OCI-M1 (cell line): ENCODE measurements at places on chromosomes 12 and 14.

DNA sequence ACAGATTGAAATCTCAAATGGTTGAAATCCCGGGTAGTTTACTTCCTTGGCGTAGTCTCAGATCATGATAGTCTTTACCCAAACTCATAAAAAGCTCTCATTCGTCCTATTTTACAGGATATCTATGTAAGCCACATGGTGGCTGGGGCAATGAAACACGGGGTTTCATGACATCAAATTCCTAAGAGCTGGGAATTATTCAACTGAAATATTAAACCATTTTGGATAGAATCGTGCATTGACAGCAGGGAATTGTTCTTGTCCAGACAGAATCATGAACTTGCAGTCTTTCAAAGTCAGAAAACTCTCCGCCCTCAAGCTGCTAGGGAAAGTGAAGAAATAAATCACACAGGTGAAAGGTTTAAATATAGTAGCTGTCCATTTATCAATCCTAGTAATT, 33.2 kb upstream of the PRKAB1 start:
- no peak for DNase-seq

DNA sequence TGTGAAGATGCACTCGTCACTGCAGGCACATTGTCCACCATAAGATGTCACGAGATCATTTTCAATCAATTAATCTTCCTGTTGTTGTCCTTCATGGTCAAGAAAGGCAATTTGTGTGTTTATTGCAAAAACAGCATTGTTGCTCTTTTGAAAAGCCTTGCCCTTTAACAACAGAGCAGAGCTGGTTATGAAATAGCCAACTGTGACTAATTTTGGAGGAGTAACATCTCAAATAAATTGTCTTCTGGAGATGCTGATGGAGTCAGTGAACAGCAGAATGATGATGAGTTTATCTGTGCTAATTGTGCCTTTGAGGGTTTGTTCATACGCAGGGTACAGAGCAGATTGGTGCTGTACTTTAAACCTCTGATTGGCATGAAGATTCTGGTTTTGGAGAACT, 88.3 kb upstream of the E2F7 start:
- DNase-seq, result no peak

DNA sequence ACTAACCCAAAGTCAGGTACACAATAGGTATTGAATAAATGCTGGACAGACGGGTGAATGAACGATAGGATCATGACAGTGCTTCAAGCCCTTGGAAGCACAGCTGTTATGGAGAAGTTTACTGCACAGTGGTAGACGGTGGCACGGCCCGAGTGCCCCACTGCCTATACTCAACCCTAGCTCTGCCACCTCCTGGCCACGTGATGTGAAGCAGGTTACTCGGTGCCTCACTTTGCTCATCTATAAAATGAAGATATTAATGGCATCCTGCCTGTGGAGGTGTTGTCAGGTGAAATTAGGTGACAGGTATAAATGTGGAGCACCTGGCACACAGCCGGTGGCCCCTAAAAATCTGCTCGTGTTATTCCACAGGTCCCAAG, 5.8 kb downstream of the ASB2 start:
- DNase-seq, result peak; percentile 22

DNA sequence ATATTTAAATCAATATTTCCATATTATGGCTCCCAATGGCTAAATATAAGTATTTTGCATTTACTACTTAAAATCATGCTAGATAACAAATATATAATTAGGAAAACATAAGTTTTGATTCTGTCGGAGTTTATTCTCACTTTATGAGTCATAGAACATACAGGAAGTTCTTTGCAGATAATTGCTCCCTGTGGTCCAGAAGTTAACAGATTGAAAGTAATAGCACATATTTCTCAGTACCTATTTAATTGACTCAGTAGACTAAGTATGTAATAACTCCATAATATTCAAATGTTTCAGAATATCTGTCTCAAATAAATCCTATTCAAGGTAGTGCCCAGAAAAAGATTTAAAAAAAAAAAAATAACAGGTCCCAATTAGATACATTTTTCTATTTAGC, 806.0 kb upstream of the ATXN7L3B start:
- DNase-seq, result no peak

DNA sequence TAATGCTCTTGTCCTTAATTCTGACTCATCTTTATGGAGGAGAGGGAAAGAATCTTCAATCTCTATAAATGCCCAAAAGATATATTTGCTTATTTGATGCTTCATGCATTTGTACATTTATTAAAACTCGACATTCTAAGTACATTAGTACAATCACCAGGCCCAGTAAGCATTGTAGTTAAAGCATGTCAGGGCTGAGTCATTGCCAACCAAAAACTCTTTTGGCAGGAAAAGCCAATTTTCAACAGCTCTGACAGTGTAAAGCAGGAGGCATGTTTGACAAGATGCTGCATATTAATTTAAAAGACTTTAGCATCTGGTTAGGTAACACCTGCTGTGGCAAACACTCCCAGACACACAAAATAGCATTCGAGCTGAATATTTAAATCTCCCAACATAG, 290.9 kb downstream of the PPFIA2 start:
- no peak for DNase-seq

DNA sequence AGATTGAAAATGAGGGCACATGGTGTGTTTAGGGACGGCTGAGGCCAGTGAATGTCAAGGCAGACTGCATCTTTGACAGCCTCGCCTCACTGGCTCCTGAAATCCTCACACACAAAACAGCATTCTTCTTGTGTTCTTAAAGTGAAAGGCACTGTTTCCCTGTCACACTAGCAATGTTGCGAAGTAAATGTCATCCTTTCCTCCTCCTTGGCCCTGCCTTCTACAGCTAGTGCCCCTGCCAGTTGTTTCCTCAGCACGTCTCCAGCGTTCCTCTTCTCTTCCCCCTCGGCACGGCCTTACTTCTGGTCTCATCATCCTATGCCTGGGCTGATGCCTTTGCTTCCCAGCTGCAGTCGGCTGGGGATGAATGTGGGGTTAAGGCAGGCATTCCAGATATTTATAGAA, 129.4 kb upstream of the DNM1L start:
- DNase-seq, result no peak

DNA sequence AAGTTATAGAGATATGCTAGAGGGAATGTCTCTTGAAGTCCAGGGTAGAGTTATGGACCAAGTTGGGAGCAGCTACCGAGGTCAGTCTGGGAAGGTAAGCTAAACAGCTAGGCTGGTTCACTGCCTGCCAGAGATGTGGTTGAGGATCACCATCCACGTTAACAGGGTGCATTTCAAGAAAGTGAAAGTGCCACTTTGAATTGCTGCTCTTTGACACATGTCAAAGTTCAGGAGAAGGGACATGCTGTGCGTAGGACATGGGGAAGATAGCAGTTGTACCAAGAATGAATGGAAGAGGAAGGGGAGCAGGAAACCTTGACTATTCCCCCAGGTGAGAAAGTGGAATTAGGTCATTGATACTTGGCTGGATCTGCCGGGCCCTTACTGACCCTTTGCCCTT, 49.5 kb downstream of the MAX start:
- DNase-seq, result no peak

- no peak for DNase-seq
These were observed 167.5 kb downstream of the PPM1H start for GRCh38 chr12:62767496-62767895.

GRCh38 chr12:43728698-43729097, 29.9 kb downstream of the PUS7L start:
- no peak for DNase-seq

DNA sequence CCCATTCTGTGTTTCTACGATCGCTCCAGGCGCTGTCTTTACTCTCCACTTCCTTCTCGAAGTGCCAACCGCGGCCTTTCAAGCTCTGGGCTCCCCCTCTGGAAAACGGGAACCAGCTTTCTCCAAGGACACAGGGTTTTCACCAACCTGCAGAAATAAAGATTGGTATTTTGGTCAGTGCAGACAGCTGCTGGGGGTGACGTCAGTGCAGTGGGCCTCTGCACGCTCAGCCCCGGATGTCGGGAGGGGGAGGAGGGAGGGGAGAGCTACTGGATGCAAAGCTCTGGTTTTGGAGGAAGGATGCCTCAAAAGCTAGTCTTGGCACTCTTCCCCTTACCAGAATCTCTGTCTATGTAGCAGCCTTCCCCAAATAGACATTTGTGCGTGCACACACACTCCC, 19.9 kb downstream of the HRK start:
- DNase-seq, result peak; percentile 37

GRCh38 chr12:114894076-114894475, 210.1 kb upstream of the TBX3 start:
- no peak for DNase-seq

DNA sequence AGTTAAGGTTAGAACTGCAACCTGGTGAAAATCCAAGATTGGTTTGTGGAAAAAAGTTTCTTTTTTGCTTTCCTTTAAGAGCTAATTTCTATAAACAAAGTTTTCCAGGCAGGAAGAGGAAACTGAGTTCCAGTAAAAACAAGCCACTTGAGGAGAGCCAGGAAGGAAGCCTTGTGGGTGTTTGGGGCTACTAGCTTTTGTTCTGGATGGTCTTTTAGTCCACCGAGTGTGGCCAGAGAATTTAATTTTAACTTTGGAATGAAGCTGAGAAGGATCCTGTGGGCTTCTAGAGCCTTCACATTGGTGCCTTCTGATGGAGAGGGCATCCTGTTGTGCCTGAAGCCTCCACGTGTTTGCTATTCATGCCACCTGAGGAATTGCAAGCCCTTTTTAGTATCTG, 327.9 kb downstream of the C12orf75 start:
- DNase-seq, result no peak

- DNase-seq, result no peak
These were observed 3.4 kb downstream of the PHC1 start for GRCh38 chr12:8917751-8918150.

DNA sequence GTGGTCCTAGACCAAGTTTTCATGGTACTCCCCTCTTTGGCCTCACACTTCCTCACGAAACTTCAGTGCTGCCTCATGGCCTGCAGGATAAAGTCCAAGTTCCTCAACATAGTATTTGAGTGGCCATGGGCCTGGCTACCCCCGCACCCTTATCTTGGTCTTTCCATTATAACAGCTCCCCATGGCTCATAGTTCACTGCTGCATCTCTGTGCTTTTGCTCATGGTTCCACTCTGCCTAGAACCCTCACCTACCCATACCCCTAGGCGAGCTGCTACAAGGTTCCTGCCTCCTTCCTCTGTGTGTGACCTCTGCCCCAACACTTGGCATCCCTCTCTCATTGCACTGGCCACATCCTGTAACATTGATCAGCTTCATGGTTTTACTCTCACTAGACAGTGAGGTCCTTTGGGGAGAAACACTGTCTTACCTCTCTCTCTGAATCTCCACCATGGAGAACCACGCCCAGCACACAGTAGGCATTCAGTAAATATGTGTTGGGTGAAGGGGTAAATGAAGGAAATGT, 158.9 kb downstream of the GPR65 start:
- no peak for DNase-seq

- no peak for DNase-seq
These were observed 40.5 kb downstream of the DLK1 start for GRCh38 chr14:100767003-100767787.

GRCh38 chr12:122282061-122282460, 15.8 kb upstream of the VPS33A start:
- DNase-seq, result no peak

- DNase-seq, result no peak
These were observed 164.7 kb upstream of the CCND2 start for GRCh38 chr12:4108803-4109345.

DNA sequence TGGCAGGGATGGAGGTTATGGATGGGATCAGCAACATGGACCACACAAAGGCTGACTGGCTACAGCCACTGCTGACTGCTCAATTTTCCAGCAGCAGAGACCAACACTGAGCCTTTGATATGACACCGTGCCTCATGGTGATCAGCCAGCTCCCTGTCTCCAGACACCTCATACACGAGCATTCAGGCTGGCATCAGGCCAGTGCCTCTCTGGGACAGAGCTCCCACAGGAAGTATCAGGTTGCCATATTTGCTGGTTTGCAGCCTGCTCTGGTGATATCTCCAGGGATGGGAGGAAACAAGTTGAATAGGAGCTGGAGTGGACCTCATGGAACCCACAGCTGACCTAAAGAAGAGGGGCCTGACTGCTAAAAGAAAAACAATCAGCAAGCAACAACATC, 471.2 kb upstream of the ATXN7L3B start:
- DNase-seq, result no peak

DNA sequence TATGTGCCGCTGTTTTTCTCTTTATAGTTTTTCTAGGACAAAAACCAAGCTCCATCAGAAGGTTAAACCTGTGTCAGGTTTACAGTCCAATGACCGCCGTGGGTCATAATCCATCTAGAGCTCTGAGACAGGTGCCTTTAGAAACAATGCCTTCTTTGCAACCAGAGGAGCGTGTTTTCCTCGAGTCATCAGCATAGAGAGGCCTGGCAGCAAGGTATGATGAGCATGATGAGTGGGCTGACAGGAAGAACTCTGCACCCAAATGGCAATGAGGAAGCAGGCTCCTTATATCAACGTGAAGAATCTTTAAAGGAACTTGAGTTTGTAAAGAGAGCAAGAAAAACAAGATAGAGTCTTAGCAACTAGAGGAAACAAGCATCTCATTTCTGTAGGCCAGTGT, 60.5 kb upstream of the NUDT4 start:
- peak; percentile 68 for DNase-seq

- DNase-seq, result no peak
These were observed 28.6 kb downstream of the TULP3 start for GRCh38 chr12:2919249-2919648.

DNA sequence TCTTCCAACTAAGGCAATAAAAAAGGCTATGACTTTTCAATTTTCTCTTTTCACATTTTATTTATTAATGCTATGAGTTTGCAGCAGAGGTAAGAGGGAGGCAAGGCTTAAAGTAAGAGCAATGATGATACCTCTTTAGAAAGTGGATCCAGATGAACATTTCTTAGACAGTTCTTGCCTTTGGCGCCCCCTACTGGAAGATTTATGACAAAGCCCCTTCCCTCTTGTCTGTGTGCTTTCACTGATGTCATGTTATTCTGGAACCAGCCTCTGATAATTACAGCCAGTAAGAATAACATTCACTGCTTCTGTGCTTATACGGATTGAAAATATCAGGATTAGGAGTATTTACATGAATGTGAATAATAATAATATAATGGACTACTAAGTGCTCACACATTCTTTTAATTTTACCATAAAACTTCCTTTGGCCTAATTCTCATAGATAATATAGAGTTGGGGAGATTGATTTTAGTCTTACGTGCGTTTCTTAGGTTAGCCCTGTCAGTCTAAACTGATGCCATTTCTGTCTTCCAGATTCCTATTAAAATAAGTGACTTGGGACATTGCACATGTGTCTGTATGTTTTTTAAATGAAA, 1929.9 kb upstream of the SEL1L start:
- DNase-seq, result peak; percentile 82

DNA sequence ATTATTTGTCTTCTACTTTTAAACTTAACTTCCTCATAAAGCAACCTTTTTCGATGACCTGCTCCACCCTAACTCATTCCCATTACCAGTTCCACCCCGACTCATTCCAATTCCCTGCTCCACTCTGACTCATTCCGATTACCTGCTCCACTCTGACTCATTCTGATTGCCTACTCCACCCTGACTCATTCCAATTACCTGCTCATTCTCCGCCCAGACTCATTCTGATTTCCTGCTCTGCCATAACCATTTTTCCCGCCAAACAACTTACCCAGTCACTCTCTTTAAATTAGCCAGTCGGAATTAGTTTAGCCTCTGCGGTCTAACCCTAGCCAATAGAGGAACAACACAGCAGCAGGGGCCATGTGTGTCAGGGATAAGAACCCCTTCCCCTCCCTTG, 249.1 kb downstream of the DPY19L2 start:
- no peak for DNase-seq

- DNase-seq, result peak; percentile 74
These were observed 6.8 kb upstream of the TESPA1 start for GRCh38 chr12:54991161-54991990.
